ENCODE measurements at places on chromosomes 16 and 17. TPM values are rescaled to one million over a fixed set of nuclear protein-coding genes. Genes with fewer than 3 reads are reported as not detected.

The C17orf50 gene
- not detected for total RNA-seq

The CALB2 gene
- total RNA-seq = 2.1 TPM

The CTF1 gene
- total RNA-seq = 0.64 TPM

The KCNJ2 gene
- total RNA-seq = 1.3 TPM

The LITAFD gene
- total RNA-seq = not detected

The KRTAP1-1 gene
- total RNA-seq = 0.24 TPM

The EXOC7 gene
- total RNA-seq = 39.9 TPM

The ORAI3 gene
- 24.3 TPM for total RNA-seq

The PIPOX gene
- total RNA-seq = 1.2 TPM

The CRISPLD2 gene
- total RNA-seq = 0.21 TPM

The PRAC2 gene
- not detected for total RNA-seq

The KRT20 gene
- total RNA-seq = not detected

The PYDC1 gene
- not detected for total RNA-seq

The CDK5RAP3 gene
- total RNA-seq = 43.5 TPM

The FGF11 gene
- total RNA-seq = 32.8 TPM

The LRRC37A2 gene
- 1.9 TPM for total RNA-seq

The CMTM4 gene
- 48.0 TPM for total RNA-seq
